ENCODE measurements at places on chromosomes 5 and 9. TPM values are rescaled to one million over a fixed set of nuclear protein-coding genes. Genes with fewer than 3 reads are reported as not detected.

TAF9 gene
- total RNA-seq, result 82.4 TPM

DNA sequence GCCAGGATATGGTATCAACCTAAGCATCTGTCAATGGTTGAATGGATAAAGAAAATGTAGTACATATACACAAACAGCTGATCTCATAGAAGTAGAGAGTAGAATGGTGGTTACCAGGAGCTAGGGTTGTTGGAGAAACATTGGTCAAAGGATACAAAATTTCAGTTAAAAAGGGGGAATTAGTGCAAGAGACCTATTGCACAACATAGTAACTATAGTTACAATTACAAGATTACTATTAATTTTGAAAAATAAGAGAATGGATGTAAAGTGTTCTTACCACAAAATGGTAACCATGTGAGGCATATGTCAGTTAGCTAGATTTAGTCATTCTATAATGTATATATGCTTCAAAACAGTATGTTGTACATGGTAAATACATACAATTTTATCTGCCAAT is 28.8 kb upstream of the ELOVL7 start:
- no peak for DNase-seq

DNA sequence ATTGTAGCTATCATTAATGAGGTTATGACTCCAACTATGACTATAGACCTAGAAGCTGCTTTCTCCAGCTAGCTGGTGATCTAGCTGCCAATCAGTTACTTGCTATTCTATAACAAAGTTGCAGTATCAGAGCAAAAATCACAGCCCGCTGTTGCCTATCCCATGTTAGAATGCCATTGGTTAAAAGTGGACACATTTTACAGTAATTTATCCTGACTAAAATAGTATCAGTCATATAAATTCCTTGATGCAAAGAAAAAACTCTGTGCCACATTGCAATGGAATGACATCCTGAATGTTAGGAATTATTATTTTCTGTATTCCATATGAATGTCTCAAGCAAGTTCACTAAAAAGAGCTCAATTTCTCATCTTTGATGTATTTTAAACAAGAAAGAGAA is 626.5 kb downstream of the PDE4D start:
- DNase-seq, result no peak

GRCh38 chr9:38092200-38092524 is 23.1 kb upstream of the SHB start:
- no peak for DNase-seq

DNA sequence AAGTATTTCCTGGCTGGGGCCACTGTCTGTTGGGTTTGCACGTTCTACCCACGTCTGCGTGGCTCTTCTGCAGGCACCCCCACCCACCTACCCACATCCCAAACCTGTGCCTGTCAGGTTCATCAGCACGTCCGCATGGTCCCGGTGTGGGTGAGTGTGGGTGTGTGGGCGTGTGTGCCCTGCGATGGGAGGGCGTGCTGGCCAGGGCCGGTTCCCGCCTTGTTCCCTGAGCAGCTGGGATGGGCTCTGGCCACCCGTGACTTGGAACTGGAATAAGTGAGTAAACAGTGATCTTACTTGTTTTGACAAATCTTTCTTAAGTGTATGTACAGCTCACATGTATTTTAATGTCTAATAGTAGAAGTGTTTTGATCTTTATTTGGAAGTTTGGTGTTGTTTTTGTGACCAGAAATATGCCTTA is 20.4 kb downstream of the ERGIC1 start:
- no peak for DNase-seq

GPR150 gene
- total RNA-seq, result not detected

DNA sequence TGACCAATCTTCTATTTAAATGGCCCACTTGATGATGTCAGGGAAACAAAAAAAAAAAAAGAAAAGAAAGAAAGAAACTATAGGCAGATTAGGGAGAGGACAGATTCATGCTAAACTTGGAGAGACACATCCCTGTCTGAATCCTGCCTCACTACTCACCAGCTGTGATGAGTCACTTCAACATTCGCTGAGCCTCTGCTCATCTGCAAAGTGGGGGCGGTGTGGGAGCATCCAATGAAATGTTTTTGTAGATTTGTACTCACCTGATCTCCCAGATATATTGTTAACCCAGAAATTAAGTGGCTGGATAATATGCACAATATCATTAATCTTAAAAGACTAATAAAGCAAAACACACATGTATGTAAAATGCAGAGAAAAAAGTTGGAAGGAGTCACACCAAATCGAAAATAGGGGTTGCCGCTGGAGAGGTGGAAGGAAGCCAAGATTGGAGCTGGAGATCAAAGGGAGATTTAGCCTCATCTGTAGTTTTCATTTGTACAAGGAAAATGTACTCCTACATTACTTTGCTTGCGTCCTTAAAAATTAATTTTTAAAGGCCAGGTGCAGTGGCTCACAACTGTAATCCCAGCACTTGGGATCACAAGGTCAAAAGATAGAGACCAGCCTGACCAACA is 17.0 kb upstream of the ERGIC1 start:
- DNase-seq, result no peak

FRMPD1 gene
- 0.04 TPM for total RNA-seq

- no peak for DNase-seq
These were observed 50.2 kb upstream of the SLC30A5 start for GRCh38 chr5:69043655-69043996.

DNA sequence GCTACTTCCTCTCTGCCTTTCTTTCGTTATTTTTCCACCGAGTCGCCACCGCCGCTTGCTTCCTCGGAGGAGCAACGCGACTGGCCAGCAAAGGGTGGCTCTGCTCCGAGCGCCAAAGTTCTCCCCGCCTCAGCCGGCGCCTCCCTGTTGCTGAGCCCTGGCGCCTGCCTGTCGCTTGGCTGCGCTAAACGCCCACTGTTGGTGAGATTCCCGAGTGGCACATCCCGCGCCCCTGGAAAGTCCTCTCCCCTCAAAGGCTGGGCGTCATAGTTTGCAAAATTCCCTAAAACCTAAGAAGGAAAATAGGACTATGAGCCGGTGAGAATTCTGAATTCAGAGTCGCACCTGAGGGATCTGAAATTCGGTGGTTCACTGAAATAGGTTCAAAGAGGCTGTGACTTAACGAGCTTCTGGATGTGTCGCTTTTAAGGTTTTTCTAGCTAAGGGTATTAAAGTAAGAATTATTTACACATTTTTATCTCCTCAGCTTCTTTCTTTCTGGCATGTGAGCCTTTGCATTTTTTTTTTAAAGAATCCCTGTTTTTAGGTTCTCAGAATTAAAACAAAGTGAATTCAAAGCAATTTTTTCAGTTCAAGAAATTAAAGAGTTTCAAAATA is at the start of gene GRIN3A:
Gene GRIN3A, minus strand, starts transcription at position 82 of the 618 bp plus-strand sequence. CDS start 668 bp downstream, outside the sequence.
- peak; percentile 49 for DNase-seq
